ENCODE measurements at places on chromosomes 3 and 15.
A peak's percentile ranks its signal among the peaks of the same experiment; 100 is the strongest.

DNA sequence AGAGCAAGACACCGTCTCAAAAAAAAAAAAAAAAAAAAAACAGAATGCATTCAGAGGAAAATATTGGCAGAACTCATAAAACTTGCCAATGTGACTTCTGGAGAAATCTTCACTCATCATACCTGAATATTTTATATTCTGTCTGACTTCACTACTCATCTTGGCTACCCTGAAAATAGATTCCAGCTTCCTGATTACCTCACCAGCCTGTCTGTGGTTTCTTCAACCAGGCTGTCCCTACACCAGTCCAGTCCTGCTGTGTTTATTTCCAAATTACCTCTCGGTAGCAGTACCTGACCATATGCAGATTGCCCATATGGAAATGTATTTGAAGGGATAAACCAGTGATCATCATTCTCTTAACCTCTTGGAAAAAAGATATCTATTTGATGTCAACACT, 9.3 kb upstream of the P3H2 start:
- peak; percentile 67 for DNase-seq

- DNase-seq: no peak
These were observed 128.7 kb downstream of the PDCD6IP start for GRCh38 chr3:33926998-33927605.

- no peak for DNase-seq
These were observed 673.7 kb downstream of the FHIT start for GRCh38 chr3:60577601-60578000.

GRCh38 chr3:181699171-181699903, 12.4 kb upstream of the SOX2 start:
- no peak for DNase-seq

DNA sequence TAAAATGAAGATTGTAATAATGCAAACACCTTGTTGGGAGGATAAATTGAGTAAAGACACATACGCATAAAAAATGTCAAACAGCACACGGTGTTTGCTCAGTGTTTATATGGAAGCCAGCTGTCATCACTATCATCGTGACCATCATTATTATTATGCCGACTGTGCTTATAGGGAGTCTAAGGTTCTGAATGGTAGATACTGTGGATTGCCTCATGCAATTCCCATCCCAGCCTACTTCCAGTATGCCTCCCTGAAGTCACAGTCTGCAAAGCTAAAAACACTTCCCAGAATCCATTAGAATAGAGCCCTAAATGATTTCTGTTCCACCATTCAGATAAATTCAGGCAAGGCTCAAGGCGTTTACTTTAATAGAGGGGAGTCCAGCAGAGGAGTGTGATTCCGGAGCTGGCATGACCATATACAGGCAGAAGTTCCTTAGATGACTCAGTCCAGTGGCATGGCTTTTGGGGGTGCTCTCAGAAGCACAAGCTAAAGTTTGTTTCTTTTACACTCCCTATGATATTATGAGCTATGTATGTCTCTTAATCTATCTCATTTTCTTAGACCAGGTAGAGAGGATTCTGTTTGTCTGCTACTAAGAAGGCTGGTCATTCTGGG, 148.7 kb downstream of the MEX3B start:
- DNase-seq: no peak

GRCh38 chr3:80993241-80993945, 768.1 kb downstream of the GBE1 start:
- DNase-seq: peak; percentile 83

- peak; percentile 69 for DNase-seq
These were observed 104.5 kb downstream of the NLGN1 start for GRCh38 chr3:173501931-173502489.

DNA sequence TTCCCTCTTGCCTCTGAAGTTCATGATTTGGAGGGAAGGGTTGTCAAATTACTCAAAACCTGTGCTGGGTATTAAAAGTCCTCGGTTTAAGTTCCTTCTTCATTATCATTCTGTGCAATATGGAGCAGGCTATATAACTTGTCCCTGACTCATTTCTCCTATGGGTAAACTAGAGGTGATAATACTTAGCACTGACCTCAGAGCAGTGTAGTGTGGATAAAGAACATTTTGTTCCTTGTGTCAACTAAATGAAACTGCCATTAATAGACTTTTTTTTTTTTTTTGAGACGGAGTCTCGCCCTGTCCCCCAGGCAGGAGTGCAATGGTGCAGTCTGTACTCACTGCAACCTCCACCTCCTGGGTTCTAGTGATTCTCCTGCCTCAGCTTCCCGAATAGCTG, 2.2 kb upstream of the BBX start:
- DNase-seq: no peak

GRCh38 chr3:106452096-106452495, 583.3 kb upstream of the CBLB start:
- DNase-seq: no peak

DNA sequence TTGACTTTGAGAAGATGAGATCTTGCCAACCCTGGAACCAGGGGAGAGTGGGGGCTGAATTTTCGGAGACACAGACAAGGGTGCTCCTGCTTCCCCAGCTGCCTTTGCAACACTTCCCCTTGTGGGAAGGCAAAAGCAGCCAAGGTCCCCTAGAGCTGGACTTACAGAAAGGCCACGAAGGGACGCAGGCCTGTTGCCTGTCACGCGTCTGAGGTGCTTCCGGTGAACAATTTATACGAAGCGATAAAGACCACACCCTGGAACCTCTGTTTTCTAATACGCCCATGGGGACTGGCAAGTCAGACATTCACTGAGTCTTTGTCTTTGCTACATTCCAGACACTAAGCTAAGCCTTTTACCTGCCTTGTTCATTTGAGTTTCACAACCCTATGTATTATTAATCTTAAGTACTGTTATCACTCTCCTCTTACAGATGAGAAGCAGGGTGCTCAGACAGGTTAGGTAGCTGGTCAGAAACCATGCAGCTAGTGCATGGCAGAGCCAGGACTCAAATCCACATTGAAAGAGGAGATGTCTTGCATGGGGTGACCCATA, 13.2 kb downstream of the MEGF11 start:
- DNase-seq: no peak

DNA sequence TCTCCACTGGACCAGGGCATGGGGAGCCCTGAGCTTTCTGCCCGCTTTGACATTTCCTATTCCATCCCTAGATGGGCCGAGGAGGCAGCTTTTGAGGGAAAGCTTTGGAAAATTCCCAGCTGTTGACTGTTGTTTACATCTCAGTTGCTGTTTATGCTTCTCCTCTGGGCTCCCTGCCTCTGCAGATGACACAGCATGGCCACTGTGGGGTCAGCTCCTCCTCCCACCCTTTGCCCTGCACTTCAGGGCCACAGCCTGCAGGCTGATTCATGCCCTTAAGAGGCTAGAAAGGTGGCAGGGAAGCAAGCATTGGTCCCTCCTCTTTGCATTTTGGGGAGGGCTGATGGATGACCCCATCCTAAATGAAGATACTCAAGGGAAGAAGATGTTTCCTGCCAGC, 8.5 kb upstream of the CTXND1 start:
- no peak for DNase-seq

DNA sequence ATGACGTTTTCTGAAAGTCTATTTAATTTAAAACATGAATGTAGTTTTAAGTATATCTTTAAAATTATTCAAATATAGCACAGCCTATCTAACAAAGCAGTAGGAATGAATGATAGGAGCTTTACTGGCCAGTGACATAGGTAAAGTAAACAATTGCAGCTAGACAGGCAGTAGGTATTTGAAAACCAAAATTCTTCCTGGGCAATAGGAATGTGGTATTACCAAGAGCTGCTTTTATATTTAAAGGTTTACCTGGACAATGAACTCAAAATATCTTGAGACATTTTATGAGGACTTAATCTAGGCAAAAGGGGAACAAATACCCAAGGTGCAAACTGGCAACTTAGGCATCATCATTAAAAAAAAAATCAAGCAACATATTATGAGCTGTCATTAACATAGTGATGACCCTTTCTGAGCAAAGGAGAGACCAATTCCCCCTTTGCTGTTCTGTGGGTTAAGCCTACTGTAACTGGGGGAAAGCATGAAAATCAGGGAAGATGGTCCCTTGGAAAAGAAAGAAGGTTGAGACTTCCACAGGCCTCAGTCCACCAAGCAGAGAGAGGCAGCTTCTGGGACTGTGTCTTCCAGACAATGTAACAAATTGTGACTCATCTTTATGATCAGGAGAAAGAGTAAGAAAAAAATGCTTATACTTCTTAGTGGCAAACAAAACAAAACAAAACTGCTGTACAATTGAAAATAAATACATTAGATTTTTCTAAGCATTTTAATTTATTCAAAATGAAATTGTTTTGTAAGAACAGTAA, 12.9 kb downstream of the ISL2 start:
- DNase-seq: no peak

DNA sequence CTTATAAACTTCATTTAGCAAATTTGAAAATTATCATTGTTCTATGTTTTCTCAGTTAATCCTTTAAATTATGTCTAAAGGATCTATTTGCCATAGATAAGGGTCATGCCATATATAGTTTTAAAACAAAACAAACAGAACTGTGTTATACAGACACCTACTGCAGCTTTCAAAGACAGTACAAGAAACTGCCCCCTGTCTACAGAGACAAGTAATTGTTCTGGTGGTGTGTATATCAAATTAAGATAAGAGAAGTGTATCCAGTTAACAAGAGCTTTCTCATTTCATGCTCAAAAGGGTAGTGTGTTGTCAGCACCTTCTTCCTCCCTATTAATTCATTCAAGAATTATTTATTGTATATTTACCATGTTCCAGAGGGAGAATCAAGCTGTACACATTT, 201.2 kb downstream of the FMN1 start:
- DNase-seq: peak; percentile 11

DNA sequence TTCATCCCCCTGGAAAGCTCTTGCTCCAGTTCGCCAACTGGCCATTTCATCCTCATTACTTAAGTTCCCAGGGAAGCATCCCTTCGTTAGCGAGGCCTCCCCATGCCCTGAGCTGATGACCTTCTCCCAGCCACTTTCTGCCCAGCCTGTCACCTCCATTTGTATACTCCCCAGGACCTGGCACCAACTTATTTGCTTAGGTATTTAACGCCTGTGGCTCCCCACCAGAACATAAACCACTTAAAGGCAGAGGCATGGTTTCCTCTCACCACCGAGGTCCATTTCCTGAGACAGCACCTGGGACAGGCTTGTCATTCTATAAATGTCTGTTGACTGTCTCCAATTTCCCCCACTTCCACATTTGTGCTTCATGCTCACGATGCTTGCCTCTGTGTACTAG, 189.0 kb downstream of the ZNF621 start:
- no peak for DNase-seq

DNA sequence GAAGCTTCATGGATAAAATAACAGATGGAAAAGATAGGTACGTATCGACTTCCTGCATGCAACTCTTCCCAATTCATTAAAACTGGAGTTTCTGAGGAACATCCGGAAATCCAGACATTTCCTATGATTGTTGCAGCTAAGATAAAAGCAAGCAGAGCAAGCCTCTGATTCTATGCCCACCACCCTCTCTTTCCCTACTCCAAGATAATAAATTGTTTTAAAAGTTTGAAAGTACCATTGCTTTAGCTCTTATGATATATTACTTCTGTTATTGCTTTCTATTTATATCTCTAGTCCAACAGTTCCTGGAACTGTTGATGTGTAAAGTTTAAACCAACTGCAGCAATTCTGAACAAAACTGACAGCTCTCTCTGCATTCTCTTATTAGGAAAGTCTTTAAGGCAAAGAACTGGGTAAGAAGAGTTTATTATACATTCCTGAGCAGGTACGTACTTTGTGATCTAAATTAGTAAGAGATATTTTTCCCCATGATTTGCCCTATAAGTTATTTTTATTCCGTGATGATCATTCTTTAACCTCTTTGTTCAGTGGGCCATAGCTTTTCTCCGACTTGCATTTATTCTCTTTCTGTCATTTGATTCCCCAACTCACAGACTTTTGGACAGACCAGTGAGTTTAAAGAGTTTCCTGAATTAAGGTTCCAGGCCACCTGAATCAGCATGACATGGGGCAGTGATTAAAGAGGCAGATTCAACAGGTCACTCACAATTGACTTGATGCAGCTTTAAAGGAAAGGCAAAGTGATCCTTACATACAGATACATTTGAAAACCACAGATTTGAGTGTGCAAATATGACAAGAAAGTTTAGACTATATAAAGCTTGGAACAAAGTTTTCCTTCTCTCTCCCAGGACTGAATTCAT, 94.2 kb upstream of the THRB start:
- peak; percentile 40 for DNase-seq

GRCh38 chr3:175421902-175422301, 562.8 kb downstream of the NAALADL2 start:
- no peak for DNase-seq

- DNase-seq: no peak
These were observed 12.3 kb upstream of the MB21D2 start for GRCh38 chr3:192929755-192930547.

- DNase-seq: peak; percentile 82
These were observed 48.8 kb upstream of the PRTG start for GRCh38 chr15:55791551-55792400.

DNA sequence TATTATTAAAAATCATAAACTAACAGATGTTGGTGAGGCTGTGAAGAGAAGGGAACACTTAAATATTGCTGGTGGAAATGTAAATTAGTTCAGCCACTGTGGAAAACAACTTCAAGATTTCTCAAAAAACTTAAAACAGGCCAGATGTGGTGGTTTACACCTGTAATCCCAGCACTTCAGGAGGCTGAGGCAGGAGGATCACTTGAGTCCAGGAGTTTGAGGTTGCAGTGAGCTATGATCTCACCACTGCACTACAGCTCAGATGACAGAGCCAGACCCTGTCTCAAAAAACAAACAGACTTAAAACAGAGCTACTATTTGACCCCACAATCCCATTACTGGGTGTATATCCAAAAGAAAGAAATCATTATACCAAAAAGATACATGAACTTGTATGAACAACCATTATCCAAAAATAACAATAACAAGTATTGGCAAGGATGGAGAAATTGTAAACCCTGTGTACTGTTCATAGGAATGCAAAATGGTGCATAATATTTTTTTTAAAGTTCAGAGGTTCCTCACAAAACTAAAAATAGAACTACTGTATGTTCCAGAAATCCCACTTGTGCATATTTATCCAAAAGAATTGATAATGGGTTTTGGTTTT, 25.5 kb downstream of the ZNF148 start:
- no peak for DNase-seq

DNA sequence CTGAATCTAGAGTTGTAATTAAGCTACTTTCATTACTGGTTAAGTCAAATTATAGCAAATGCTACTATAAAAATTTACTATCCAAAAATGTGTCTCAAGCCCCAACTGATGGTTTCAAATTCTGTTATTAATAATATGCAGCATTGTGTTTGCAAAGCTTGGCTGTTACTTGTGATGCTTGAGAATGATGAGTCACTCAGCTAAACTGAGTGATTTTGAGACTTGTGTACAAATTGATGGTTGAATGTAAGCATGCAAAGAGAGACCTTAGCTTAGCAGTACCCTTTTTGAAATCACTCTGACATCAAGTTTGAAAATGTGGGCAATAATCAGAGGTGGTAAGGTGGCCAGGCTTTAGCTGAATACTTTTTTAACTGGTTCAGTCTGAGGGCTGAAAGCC, 27.6 kb downstream of the OPA1 start:
- no peak for DNase-seq
